ENCODE measurements at places on chromosomes 2 and 18. TPM values are rescaled to one million over a fixed set of nuclear protein-coding genes. Genes with fewer than 3 reads are reported as not detected.

DNA sequence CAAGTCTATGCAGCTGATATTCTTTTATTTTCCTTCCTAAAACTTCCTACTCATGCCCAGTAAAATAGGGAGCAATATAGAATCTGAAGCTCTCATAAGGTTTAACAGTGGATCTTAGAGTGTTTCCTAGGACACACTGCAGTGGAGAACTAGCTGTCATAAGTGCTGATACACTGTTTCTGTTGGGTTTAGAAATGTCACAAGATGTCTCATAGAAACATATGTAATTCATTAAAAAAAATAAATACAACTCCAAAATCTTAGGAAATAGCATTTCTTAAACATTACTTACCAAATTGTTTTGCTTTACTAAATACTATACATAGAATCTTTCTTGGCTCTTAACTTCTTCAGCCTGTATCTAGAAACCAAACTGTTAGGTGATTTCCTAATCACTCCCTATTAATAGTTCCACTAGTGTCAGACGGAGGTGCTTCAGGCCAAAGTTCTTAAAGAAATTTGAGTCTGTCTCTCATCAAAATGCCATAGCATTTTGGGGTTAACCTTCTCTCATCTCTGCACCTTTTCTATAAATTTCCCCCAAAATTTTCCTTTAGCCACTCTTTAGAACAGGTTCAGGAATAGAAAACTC, 93.7 kb downstream of the CERKL start:
- DNase-seq = no peak

DNA sequence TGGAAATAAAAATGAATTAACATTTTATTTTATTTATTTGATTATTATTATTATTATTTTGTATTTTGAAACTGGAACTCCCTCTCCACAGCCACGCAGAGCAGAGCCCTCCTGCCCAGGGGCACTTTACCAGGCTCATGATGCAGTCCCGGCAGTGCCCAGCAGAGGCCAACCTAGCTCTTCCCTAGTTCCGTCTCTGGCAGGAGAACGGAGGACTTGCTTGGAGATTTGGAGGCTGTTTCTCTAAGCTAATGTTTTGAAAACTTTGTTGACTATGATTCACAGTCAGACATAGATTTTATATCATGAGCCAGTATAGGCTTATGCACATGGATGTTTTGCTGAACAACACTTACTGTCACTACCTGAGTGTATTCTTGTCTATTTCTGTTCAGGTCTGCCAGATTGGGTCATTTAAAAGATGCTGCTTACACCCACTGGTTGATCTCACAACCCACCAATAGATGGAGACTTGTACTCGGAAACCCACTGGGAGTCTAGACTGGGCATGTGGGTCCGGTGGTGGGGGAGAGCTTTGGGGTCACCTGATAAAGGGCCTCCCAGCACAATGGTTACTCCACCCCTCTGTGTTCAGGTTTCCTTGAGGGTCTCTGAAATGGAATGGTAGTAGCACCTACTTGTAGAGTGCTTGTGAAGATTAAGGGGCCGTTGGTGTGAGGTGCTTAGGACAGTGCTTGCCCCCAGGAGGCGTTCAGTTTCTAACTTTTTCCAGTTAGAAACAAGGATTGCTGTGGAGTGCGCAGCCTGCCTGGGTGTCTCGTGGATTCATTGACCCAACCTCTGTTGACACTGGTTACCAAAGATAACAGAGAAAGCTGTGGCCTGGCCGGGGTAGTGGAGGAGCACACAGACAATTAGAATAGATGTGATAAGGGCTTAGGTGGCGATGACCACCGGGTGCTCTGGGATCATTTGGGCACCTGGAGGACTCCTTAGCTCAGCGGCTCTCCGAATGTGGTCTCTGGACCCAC, 177.3 kb downstream of the HAUS1 start:
- DNase-seq = peak; percentile 63

- no peak for DNase-seq
Observed at GRCh38 chr2:166357068-166357949, 18.4 kb downstream of the SCN9A start.

The CXCR1 gene
- 1.7 TPM for total RNA-seq

DNA sequence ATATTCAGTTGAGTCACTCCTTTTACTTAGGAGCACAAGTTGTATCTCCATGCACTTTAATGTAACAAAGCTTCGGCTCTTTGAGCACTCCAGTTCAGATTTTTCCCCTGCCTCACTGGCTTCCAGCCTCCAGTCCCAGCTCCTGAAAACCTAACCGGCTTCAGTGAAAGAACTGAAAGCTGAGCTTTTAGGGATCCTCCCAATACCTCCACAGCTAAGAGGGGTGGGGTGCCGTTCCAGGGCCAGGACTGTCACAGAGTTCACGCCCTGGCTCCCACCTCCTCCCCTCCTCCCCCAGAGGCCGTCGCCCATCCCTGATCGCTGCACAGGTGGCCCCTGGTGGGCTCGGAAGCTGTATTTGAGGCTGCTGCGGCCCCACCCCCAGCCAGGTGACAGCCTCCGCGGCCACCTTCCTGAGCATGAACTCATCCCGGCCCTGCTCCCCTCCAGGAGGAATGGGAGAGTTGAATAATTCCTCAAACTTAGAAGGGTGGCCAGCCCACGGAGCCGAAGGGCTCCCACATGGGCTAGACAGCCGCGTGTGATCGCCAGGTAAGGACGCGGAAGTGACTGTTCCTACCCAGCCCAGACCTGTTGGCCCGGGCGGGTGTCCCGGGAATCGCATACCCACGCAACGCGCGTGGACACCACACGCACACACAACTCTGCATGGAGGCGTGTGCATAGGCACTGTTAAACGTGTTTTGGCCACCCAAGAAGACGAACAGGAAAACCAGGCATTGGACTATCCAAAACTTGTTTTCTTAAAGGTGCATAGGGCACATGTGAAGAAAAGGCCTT, 1.8 kb downstream of the MYO5B start:
- DNase-seq = no peak

The CIB4 gene
- total RNA-seq = not detected

GRCh38 chr18:12657684-12658425, at the start of gene SPIRE1:
SPIRE1 (minus strand) TSS chr18:12658107; CDS start chr18:12657866, 241 bp downstream.
- peak; percentile 74 for DNase-seq

The CD8B2 gene
- total RNA-seq = not detected

- no peak for DNase-seq
Observed at GRCh38 chr2:68857855-68858456, 13.2 kb downstream of the BMP10 start.

DNA sequence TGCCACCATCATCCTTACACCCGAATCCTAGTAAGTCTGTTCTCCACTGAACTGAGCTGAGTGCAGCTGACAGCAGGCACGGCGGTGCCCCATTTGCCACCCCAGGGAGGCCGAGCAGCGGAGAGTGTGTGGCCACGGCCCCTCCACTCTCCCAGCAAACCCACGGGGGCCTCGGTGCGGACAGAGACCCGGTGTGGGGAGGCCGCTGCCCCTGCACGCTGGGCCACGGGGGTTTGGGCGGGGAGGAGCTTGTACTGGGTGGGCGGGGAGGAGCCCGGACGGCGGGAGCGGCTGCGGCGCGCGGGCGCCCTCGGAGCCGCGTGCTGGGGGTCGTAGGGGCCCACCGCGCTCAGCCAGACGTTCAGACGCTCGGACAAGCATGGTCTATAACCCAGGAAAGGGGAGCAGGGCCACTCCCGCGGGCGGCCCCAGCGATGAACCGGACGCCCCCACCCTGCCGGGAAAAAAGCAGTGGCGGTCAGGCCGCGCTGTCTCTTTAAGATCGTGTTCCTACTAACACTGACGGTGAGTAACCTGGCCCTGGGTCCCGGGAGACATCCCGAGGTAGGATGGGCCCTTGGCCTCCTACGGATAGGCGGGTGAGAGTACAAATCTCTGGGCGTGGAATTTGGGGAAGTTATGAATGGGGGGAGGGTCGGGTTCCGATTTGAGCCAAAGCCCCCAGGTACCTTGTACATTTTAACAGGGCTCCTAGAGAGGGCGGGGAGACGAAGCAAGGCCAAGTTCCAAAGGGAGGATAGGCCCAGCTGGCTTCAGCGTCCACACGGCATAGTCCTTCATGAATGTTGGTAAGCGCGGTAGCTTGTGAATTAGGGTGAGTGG, at the start of gene ITPRIPL1:
ITPRIPL1 (plus strand) TSS at position 277 of the 843 bp plus-strand sequence; CDS start at position 800, 523 bp downstream.
- peak; percentile 15 for DNase-seq

GRCh38 chr18:24546307-24546706, 85.9 kb downstream of the HRH4 start:
- no peak for DNase-seq

DNA sequence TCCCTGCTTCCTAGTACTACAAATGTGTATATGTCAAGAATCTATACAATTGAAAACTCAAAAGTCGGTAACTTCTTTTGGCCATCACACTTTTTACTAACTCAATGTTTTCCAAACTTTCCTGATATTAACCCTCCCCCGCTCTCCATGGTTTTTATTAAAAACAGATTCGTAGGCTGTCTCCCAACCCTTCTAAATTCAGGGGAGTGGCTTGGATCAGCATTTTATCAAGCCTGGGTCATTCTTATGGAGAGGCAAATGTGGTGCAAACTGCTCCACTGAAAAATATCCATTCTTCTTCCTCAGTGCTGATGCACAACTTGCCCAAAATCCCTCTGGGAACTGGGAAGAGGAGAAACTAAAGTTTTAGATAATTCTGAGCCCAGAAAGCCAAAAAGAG, 134.2 kb downstream of the RIF1 start:
- no peak for DNase-seq

The FAM161A gene
- 3.7 TPM for total RNA-seq
